NCI-H1436 treated with DMSO at 0.1 percent for 48 hours (cell line): ENCODE measurements at places on chromosomes 1 and 21.

- no peak for DNase-seq
Observed at GRCh38 chr1:30104551-30104950, 618.8 kb downstream of the MATN1 start.

DNA sequence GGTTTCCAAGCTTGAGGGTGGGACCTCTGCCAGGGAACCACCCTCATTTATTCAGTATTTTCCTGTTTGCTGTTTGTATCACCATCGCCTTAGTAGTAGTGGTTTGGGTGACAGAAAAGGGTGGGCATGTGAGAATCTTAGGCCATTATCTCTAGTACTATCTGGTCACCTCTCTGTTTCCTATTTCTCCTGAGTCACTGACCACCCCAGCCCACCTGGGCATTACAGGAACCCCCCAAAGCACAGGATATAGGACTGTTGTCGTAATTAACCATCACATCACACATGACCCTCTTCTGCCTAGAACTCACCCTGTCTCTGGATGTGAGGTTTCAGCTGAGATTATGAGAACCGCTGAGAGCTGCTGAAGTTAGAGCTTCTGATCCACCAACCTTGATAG lies 60.4 kb downstream of the IL23R start:
- DNase-seq: no peak

DNA sequence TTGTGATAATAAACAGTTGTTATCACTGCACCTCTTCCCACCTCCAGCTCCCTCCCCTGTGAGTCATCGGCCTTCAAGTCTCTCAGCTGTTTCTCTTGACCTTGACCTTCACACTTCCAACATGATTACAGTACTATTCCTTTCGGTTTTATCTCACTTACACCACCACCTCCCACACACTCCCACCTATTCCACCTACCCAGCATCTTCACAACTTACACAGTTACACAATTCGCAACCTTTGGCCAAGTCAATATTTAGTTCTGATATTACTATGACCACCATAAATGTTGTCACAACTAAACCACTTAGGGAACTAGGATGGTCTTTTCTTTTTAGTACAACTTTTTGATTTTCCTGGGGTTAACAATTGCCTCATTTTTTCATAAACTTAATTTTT lies 60.2 kb downstream of the RIPK4 start:
- no peak for DNase-seq

DNA sequence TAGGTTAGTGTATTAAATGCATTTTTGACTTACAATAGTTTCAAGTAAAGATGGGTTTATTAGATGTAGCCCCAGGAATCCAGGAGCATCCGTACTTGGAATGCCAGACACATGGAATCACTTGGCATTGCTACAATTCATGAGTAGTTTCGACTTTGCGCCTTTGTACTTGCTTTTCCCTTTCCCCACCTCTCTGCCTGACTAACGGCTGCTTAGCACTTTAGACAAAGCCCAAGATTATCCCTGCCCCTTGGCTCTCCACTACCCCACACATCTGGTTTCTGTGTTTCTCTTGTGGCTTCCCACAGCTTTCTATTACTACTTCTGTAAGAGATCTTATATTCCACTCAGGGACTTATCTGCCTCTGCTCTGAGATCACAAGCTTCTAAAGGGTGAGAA lies 397.7 kb upstream of the POU3F1 start:
- DNase-seq: no peak

DNA sequence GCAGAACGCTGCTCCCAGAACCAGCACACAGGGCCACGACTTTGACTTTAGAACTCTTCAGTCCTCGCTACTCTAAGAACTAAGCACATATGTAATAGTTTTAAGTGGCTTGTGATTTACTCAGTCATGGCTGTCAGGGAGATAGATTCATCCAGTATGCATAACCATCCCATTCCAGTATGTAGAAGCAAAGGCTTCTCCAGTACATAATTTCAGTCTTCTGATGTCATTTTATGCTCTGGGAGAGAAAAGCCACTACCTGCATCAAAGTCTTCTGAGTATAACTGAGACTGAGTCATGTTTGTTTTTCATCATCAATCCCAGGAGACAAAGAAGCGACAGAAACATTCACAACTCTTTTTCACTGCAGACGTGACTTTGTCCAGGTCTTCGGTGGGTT lies 885.7 kb downstream of the PLA2G4A start:
- no peak for DNase-seq

- peak; percentile 83 for DNase-seq
Observed at GRCh38 chr1:229694053-229694693, 68.1 kb downstream of the URB2 start.

GRCh38 chr21:40143822-40144525 lies 276.7 kb downstream of the PCP4 start:
- peak; percentile 11 for DNase-seq

DNA sequence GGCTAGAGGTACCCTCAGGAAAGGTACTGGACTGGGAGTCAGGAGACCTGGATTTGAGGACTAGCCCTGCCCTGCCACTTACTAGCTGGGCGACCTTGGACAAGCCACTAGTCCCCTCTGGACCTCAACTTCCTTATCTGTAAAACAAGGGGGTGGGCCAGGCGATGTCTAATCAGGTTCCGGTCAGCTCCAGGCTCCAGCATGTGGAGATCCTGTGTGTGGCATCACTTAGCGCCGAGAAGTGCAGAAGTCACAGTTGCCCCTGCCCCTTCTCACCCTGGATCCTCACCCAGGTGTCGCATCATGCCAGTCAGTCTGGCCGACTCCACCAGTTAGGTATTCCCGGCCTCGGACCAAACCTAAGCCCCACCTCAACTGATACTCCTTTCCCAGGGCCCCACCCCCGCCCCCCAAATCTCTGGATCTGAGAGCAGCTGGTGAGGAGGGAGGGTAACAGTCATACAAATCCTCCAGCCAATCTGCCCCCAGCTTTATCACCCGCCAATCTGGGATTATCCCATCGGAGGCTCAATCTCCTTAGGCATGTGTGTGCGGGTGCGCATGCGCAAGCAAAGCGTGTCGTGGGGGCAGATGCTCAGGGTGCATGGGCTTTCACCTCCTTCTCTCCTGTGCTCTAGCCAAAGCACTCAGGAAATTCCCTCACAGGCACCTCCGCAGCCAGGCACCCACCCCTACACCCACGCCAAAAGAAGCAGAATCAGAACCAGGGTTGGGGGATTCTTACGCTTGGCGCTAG lies 5.4 kb downstream of the CELF3 start:
- no peak for DNase-seq
